ENCODE measurements at places on chromosomes 7 and 10. TPM values are rescaled to one million over a fixed set of nuclear protein-coding genes. Genes with fewer than 3 reads are reported as not detected.

The VGF gene
- not detected for total RNA-seq

The HPS1 gene
- 47.2 TPM for total RNA-seq

DNA sequence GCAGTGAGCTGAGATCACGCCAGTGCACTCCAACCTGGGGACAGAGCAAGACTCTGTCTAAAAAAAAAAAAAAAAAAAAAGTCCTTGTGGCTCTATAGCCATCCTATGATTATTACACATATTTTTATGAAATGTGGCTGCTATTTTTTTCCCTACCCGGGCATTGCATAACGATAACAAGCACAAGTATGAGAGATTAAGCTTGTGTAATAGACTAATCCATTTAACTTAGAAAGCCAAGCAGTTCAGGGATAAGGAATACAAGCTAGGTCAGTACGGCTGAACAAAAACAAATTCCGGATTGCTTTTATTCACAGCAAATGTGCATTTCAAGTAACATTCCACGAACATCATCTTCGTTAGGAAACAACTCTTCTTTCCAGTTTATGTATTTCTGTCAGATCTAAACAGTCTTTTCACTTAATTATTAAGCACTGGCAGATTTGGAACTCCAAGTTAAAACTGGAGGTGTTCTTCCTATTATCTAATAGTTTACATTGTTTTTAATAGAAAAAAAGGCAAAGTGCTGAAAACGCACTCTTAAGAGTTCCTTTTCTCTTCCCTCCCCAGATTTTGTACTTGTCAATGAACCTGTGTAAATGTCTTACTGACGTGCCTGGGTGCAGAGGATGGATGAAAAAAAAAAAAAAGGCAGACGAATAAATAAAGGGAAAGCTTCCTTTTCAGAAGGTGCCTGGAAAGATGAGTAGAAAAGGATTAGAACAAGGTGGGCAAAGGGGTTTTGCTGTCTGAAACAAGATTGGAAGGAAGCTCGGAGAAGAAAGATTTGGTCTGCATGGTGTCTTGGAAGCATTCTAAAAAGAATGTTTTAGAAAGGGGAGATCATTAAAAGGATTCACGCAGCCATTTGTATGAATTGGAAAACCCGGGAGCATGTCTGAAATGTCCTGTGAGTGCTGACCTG lies 81.1 kb downstream of the PRTFDC1 start:
- H3K4me1 ChIP-seq, result peaks cover 16% of the 10 kb centered on the region
- H3K4me3 ChIP-seq, result no peak overlapping the region
- peak overlapping the region; percentile 16 for H3K27ac ChIP-seq
- H3K27me3 ChIP-seq, result no peaks in the 10 kb centered on the region

GRCh38 chr10:88608052-88608732 lies 21.6 kb downstream of the LIPJ start:
- H3K4me1 ChIP-seq, result no peaks in the 10 kb centered on the region
- no peaks in the 10 kb centered on the region for H3K27me3 ChIP-seq
- H3K4me3 ChIP-seq, result no peak overlapping the region
- no peaks in the 10 kb centered on the region for H3K36me3 ChIP-seq
- no peak overlapping the region for H3K27ac ChIP-seq

GRCh38 chr7:131616487-131617200 lies 60.2 kb upstream of the PODXL start:
- H3K27me3 ChIP-seq, result no peaks in the 10 kb centered on the region
- H3K27ac ChIP-seq, result no peak overlapping the region
- no peaks in the 10 kb centered on the region for H3K36me3 ChIP-seq
- no peak overlapping the region for H3K4me3 ChIP-seq

GRCh38 chr10:78757344-78757925 lies 311.3 kb upstream of the ZMIZ1 start:
- H3K27ac ChIP-seq, result no peak overlapping the region
- no peak for DNase-seq
- no peaks in the 10 kb centered on the region for H3K27me3 ChIP-seq

DNA sequence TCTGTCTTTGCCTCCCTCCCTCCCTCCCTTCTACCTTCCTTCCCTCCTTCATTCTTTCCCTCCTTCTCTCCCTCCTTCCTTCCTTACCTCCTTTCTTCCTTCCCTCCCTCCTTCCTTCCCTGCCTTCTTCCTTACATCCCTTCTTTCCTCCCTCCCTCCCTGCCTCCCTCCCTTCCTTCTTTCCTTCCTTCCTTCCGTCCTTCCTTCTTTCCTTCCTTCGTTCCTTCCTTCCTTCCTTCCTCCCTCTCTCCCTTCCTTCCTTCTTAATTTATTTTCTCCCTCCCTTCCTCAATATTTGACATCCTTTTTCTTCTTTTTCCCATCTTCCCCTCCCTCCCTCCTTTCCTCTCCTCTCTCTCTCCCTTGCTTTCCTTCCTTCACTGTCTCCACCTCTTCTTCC lies 301.8 kb downstream of the GATA3 start:
- no peaks in the 10 kb centered on the region for H3K36me3 ChIP-seq
- H3K27me3 ChIP-seq, result no peaks in the 10 kb centered on the region
- no peaks in the 10 kb centered on the region for H3K4me1 ChIP-seq
- H3K4me3 ChIP-seq, result no peak overlapping the region
- no peak for DNase-seq

GRCh38 chr10:29588629-29589421 lies 45.9 kb downstream of the SVIL start:
- H3K4me1 ChIP-seq, result peaks cover 14% of the 10 kb centered on the region
- no peak overlapping the region for H3K27ac ChIP-seq
- DNase-seq, result no peak
- no peak overlapping the region for H3K4me3 ChIP-seq
- no peaks in the 10 kb centered on the region for H3K27me3 ChIP-seq
- H3K36me3 ChIP-seq, result no peaks in the 10 kb centered on the region

DNA sequence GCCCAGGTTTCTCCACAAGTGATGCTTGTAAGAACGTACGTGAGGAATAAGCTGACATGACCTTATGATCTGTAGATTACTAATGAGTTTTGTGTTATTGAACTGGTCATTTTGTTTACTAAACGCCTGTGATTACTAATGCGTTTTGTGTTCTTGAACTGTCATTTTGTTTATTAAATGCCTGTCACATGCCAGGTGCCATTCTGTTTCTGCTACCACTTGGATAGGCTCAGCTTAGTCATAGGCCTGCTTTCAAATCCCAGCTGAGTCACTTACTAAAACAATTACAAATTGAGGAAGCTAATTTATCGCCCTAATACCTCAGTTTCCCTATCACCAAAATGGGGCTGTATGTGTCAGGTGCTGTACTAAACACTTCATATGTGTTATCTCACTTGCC lies 4.7 kb upstream of the HGF start:
- H3K27me3 ChIP-seq, result no peaks in the 10 kb centered on the region
- no peak overlapping the region for H3K27ac ChIP-seq
- DNase-seq, result no peak
- H3K4me1 ChIP-seq, result no peaks in the 10 kb centered on the region
- no peak overlapping the region for H3K4me3 ChIP-seq

GRCh38 chr10:89217057-89217990 lies 10.2 kb upstream of the CH25H start:
- peak; percentile 62 for DNase-seq
- H3K27ac ChIP-seq, result no peak overlapping the region
- H3K4me1 ChIP-seq, result peaks cover 2% of the 10 kb centered on the region
- no peaks in the 10 kb centered on the region for H3K36me3 ChIP-seq
- H3K27me3 ChIP-seq, result no peaks in the 10 kb centered on the region
